ENCODE measurements at places on chromosomes 13 and 19.
A peak's percentile ranks its signal among the peaks of the same experiment; 100 is the strongest.

DNA sequence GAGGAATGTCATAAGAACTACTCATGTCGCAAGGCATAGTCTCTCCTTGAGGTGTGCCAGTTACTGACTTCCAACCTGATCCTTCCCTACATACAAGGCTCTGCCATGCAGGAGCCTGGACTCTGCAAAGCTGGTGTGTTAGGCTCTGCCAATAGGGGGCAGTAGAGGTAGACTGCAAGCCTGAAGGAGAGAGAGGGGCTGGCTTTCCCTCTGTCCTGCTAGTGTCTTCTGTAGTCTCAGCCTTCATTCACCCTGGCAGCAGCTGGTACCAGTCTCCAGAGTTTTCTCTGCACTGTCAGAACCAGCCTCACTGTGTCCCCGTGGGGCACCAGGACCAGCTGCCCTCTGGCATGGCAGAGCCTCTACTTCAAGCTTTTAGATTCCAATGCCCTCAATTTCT is 14.5 kb downstream of the SHISA2 start:
- DNase-seq: peak; percentile 66

GRCh38 chr13:110216398-110217041 is 90.4 kb downstream of the COL4A1 start:
- DNase-seq: no peak

DNA sequence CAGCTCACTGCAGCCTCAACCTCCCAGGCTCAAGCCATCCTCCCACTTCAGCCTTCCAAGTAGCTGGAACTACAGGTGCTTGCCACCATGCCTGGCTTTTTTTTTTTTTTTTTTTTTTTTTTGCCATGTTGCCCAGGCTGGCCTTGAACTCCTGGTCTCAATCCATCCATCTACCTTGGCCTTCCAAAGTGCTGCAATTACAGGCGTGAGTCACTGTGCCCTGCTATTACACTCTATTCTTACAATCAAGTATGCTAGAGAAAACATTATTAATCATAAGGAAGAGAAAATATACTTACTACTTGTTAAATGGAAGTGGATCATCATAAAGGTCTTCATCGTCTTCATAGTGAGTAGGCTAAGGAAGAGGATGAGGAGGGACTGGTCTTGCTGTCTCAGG is 93.3 kb upstream of the DOCK9 start:
- DNase-seq: no peak

DNA sequence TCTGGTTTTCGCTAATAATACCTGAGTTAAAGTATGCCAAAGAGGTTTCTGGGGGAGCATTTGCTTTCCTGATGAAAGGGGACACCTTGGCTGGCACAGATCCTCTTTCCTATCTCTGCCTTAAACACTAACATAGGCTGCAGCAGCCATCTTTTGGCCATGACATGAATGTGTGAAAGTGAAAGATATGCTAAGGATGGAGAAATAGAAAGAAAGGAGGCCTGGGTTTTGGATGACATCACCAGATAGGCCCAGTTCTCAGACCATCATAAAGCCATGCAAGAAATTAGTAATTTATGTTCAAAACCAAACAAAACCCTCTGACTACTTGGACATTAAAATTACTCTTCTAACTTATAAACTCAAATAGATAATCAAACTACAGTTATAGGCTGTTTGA is 279.7 kb downstream of the COG6 start:
- no peak for DNase-seq

DNA sequence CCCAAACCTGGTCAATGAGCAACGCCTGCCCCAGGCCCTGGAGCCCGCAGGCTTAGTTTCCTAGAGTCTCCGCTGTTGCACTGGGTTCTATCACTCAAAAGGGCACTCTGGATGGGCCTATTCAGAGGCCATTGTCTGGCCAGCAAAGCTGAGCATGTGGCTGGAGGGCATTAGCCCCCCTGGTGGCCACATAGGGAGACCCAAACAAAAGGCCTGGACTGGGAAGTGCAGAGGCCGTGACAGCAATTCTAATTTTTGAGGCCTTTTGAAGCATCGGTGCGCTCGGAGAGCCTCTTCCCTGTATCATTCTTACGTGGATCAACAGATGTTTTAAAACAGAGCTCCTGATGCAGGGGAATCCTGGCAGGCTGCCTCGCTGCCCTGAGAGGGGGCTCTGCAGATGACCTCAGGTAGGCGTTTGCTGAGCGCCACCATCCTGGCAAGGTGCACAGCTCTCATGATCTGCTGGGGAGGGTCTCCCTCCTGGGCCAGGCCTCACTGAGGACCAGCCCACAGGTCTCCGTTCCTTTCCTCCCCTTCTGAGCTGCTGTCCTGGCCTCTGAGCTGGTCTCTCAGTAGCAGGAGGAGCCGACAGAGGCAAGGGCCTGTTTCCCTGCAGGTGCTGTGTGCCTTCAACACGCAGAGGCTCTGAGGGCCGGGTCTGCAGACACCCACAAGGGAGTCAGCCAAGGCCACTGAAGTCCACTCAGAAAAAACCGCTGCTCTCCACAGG is 190.5 kb downstream of the URI1 start:
- no peak for DNase-seq

DNA sequence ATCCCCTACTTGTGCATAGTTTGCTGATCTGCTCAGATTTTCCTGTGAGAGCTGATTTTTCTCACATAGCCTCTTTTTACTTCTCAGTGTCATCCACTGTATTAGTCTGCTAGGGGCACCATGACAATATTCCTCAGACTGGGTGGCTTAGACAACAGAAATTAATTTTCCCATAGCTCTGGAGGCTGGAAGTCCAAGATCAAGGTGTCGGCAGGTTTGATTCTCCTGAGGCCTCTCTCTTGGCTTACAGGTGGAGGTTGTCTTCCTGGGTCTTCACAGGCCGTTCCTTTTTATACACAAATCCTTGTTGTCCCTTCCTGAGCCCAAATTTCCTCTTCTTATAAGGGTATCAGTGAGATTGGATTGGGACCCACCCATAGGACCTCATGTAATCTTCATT is 9.2 kb downstream of the LRCH1 start:
- DNase-seq: no peak

- no peak for DNase-seq
Measured at GRCh38 chr19:48391100-48392005, at the start of gene KDELR1. Gene KDELR1 (minus strand): TSS chr19:48391551. CDS start chr19:48391358, 193 bp downstream.

GRCh38 chr19:8902520-8902919 is 70.3 kb downstream of the MBD3L1 start:
- DNase-seq: no peak

- DNase-seq: no peak
Measured at GRCh38 chr19:15280048-15280725, 47.9 kb upstream of the EPHX3 start.

Data from Jurkat, Clone E6-1 (cell line).